ENCODE measurements at places on chromosomes 6 and 20.

- DNase-seq: no peak
These were observed 2.6 kb upstream of the ZBP1 start for GRCh38 chr20:57622579-57623381.

GRCh38 chr6:27592481-27593199 is 119.7 kb upstream of the ZNF184 start:
- DNase-seq: no peak

DNA sequence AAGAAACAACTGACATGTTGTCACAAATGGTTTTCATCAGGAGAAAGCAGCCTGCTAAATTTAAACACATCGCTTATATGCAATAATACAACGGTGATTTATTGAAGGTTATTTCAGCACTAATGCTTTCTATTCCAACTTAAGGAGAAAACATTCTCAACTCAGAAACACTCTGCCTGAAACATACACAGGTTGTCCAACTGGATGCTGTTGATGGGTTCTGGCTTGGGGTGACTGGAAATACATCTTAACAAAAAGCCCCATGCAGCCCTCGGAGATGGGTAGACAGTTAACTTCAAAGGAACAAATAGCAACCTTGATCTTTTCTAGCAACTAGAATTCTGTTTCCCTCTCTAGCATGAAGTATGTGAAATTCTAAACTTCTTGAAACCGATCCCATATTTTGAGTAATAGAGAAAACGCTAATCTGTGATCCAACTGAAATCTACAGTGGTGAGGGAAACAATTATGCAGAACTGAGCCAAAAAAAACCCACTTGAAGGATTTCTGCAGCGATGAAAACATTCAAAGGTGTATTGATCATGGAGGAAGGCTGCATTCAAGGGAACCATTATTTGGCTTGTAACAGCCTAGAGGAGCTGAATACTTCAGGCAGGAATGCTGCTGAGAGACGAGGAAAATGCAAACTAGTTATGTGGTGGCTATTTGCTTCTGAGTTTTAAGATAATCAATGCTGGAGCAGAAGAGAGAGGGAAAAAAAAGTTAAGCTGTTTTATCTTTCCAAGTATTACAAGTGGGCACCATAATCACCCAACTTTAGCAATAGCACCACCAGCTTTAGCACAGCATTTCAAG is 6.9 kb downstream of the ZMYND8 start:
- DNase-seq: no peak

GRCh38 chr20:24530131-24530680 is 60.8 kb downstream of the SYNDIG1 start:
- no peak for DNase-seq

DNA sequence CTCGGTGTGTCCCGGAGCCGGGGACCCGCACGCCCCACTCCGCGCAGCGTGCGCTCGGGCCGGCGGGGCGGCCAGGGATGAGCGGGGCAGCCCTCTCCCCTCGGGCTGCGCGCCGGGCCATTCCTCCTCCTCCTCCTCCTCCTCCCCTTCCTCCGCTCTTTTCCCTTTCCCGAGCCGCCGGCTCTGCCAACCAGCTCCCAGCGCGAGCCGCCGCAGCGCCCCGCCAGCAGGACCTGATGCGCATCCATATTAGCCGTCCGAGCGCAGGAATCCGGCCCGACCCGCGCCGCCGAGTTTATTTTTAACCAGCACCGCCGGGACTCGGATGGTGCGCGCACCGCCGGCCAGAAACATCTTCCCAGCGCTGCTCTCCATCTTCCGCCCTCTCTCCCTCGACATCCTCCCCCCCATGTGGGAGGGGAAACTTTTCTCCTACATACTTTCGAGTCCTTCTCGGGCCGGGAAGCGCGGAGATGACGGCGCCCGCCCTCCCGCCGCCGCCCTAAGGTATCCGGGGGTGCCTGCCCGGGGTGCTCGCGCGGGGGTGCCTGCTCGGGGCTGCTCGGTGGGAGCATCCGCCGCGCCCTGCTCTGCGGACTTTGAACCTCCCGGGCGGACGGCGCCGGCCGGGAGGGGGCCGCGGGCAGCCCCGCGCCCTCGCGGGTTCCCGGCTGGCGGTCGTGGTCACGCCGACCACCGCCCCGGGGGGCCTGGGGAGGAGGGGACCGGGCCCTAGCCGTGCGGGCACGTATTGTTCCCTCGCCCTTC is 619 bp downstream of the RREB1 start:
- no peak for DNase-seq

DNA sequence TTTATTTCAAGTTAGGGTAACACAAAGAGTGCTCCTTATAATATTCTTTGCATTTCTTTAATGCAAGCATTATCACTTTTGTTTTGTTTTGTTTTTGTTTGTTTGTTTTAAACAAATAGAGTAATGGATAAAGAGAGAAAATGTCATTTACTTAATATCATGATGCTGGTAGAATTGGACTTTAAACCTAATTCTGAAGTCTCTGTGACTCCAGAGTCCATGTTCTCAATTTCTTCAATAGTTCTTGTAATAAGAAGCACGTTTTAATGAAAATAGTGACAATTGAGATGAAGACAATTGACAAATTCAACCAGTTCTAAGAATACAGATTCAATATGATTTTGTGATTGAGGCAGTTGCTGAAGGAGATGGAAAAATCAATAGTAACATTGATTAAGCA is 30.3 kb upstream of the MANEA start:
- DNase-seq: no peak

GRCh38 chr20:64149141-64149540 is 15.1 kb upstream of the MYT1 start:
- DNase-seq: no peak

GRCh38 chr6:168380956-168381605 is 59.9 kb upstream of the SMOC2 start:
- DNase-seq: no peak

GRCh38 chr6:28105245-28105639 is 19.2 kb upstream of the ZSCAN16 start:
- no peak for DNase-seq

DNA sequence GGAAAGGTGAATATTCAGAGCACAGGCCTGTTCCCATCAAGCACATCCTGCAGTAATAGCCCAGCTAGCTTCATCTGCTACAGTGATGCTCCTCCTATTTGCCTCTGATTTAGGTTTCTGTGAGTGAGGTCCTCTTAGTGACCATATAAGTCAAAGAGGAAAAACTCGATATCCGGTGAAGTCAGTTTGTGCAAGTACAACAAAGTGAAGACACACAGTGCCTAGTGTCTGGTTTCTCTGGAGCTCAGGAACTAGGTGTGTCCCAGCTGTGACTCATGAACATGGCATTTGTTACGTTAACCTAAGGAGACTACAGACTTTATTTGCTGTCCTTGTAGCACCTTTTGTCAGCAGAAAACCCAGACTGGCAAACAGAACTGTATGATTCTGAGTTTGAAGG is 33.9 kb downstream of the EDN1 start:
- no peak for DNase-seq

DNA sequence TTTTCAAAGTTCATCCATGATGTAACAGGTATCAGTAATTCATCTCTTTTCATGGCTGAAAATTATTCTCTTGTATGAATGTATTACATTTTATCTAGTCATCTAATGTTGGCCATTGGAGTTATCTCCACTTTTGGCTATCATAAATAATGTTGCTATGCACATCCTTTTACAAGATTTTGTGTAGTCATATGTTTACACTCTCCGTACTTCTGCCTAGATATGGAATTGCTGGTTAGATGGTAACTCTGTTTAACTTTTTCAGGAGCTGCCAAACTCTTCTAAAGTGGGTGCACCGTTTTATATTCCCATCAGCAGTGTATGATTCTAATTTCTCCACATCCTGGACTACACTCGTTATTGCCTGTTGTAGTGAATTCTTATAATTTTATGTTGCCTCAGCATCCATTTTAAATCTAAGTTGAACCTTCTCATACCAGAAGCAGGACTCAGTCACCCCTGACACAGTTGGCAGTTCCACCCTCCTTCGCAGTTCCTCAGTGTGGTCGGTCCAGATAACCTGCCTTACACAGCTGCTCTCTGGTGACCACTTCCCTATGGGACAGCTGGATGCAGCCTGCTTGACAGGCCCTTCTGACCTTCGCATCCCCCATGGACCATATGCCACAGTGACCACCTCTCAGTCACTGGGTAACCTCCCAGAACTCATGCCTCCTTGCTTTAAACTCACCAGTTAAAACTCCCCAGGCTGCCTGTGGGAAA is 33.9 kb downstream of the KIZ start:
- DNase-seq: no peak

GRCh38 chr20:62352402-62353288 is 14.5 kb downstream of the LAMA5 start:
- no peak for DNase-seq

- DNase-seq: no peak
These were observed 27.0 kb upstream of the TFB1M start for GRCh38 chr6:155341130-155341828.

DNA sequence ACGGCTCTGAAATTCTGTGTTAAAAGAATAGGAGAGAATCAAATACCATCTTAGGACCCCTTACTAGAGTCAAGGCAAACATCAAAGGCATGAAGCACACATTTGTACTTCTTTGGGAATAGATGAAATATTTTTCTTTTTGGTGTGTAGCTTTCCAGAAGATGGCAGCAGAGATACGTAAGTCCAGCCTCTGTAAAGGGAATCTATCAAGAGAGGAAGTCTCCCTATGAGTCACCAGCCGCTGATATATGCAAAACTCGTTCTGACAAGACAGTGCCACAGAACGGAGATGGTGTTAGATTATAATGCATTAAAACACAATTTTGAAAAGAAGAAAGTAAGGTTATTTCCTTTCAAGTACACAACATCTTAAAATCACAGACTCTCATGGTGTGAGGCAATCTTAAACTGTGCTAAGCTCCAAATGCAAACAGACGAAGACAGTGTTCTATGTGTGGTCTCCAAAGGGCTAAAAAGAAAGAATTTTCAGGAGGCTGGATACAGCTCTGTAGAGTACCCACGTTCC is 120.0 kb upstream of the AGPAT4 start:
- DNase-seq: peak; percentile 73

GRCh38 chr6:104050455-104050854 is 809.3 kb downstream of the HACE1 start:
- no peak for DNase-seq

GRCh38 chr6:1767481-1768246 is 157.9 kb downstream of the FOXC1 start:
- DNase-seq: no peak

DNA sequence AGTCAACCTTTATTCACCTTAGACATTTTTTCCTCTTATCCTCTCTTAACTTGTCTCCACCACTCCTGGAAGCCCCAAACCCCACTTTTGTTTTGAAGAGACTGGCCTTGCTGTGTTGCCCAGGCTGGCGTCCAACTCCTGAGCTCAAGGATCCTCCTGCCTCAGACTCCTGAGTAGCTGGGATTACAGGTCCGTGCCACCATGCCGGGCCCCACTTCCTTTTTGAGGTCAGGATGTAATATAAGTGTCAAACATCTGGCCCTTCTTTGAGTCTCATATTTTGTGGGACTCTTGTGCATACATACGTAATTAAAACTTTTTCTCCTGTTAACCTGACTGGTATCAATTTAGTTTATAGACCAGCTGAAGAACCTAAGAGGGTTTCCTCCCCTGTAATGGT is 1.4 kb upstream of the CDK19 start:
- no peak for DNase-seq
